ENCODE measurements at places on chromosomes 12 and 14.

DNA sequence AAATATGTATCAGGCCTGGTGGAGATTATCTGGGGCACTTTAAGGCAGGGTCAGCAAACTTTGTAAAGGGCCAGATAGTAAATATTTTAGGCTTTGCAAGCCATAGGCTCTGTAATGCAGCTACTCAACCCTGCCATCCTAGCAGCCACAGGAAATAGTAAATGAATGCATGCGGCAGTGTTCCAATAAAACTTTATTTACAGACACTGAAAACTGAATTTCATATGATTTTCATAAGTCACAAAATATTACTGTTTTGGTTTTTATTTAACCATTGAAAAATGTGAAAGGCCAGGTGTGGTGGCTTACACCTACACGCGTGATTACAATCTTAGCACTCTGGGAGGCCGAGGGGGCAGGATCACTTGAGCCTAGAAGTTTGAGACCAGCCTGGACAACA, 3.2 kb upstream of the CAMKK2 start:
- DNase-seq = no peak

GRCh38 chr12:24307716-24308335, 358.4 kb upstream of the SOX5 start:
- no peak for DNase-seq

DNA sequence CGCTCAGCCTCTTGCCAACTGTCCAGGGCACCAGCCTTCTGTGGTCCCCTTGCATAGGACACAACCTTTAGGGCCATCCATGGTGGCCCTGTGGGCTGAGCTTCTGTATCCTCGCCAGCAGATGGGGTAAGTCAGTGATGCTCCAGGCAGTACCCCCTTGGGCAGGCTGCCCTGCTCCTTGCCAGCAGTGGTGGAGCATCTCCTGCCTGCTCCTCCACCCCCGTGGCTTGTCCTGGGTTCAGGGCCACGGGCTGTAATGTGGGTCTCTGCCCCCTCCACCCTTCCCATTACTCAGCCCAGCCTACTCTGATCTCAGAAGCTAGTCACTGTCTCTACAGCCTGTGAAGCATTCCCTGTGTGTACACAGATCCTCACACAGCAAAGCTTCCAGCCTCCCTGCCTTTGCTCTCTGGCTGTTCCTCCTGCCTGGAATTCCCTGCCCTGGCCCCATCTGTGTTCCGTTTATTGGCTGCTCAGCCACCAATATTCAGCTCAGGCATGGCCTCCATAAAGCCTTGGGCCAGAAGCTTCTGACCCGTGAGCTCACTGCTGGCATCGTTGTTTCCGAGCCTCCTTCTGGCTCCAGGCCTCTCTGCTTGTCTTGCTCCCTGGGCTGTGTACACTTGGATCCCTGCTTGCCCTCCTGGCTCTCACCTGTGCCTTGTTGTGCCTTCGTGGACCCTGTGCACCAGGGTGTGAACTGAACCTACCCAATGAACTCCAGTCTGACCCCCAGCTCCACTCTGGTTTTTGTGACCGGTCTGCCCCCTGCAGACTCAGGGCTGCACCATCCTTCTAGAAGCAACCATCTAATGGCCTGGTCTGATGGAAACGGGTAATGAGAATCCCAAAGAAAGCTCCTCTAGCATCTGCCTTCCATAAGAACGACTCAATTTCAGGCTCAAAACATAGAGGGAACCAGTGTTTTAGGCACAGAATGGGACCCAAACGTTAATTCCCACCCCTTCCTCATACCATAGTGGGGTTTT, 177.0 kb upstream of the PRMT8 start:
- DNase-seq = no peak

- DNase-seq = no peak
These were observed 122.9 kb downstream of the PAX9 start for GRCh38 chr14:36784541-36784940.

DNA sequence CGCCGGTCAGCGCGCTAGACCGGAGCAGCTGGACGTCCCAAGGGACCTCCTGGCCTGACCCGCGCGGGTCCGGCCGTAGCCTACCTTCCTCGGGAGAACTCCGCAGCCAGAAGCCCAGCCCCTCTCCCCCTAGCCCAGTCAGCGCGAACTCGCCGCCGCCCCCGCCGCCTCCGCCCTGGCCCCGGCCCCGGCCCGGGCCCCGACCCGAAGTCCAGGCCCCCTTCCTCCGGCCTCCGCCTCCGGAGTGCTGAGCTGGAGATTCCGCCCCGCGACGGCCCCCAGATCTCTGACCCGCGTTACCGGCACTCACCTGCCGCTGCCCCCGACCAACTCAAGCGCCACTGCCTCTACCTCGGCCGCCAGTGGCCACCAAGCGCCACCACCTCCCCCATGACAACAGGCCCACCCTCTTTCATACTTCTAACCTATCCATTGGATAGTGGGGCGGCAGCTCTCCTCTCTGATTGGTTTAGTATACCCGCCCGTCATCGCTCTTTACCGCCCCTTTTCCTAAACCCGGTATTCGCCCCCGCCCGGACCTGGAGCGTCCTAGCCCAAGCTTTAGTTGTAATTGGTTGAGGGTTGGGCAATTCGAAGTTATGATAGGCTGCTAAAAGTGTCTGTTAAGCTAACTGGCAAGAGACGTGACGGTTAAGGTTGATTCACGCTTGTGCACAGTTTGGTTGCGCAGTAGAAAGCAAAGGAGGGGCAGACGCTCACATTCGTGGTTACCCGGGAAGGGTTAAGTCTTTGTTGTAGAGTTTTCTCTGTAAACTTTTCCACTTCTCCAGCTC, at the start of gene NUMB:
TSS of gene NUMB (minus strand) at position 364 of the 794 bp plus-strand sequence. CDS start 102,795 bp downstream, outside the sequence.
- peak; percentile 99 for DNase-seq

DNA sequence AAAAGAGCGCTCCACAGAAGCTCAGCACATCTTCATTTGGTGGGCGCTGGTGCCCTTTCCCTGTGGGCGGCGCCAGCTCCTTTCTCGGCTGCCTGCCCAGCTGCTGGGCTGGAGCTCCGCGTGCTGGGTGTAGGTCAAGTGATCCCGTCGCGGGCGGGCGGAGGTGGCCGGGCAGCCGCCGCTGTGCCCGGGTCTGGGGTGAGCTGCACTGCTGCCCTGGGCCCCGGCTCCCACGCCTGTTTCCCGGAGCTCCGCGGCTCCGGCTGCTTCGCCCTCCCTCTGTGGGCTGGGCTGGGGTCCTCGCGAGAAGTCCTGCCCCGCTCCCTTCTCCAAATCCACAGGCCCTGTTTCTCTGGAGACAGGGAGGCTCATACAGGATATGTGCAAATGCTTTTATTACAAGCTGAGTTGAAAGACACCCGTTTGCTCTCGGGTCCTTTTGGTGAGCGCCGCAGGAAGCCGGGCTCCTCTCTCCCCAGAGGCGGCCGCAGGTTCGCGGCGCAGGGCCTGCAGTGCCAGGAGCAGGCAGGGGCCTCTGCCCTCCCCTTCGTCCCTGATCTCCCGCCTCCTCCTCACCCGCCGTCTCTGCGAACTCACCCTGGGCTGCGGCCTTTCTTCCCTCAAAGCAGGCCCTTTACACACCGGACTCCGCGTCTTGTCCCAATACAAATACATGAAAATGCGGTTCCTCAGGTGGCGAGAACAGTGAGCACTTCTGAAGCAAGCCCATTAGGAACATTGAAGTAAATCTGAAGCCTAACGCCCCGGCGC, 67.8 kb upstream of the CAPRIN2 start:
- DNase-seq = no peak

- no peak for DNase-seq
These were observed 111.7 kb downstream of the PPP2R5E start for GRCh38 chr14:63431466-63431865.

DNA sequence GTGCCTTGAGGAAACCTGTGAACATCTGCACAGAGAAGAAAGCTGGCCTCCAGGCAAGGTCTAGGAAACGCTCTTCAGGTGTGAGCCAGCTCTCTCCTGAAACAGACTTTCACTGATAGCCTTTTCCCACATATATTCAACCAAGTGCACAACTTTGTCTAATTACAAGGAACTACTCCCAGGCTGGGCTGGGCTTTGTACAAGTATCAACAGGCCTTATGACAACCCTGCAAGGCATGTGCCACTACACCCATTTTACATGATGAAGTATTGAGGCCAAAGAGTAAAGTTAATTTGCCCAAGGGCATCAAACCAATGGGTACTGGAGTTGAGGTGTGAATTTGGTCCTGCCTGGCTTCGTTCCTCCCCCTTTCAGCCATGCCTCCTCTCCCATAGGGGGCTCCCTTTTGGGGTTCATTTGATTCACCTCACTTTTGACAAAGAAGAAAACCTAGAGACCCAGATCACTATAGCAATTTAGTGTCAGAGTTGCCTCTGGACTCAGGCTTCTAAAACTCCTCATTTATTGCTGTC, 2.1 kb downstream of the CSRP2 start:
- DNase-seq = no peak

GRCh38 chr12:124764870-124765580, 98.6 kb downstream of the SCARB1 start:
- no peak for DNase-seq

DNA sequence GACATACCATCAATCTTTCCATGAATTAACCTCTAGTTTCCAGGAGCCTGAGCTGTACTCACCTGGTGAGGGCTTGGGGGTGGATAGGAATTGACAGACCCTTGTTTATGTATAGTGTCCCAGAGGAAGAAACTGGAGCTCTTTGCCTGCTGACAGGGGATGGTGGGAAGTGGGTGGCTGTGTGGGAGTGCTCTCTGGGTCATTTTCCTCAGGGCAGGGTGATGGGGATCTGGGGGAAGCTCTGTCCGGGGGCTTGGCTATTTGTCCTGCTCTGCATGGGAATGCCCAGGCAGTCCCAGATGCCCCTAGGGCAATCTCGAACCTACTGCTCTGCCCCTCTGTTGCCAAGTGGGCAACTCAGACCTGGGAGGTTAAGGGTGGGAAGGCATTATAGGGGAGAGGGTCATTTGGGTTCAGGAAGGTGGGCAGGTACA, 21.8 kb upstream of the DHRS2 start:
- no peak for DNase-seq

GRCh38 chr12:100399095-100399494, 42.2 kb downstream of the SLC17A8 start:
- peak; percentile 4 for DNase-seq

GRCh38 chr14:71415404-71415690, 508.1 kb downstream of the PCNX1 start:
- no peak for DNase-seq

GRCh38 chr14:68199554-68200151, 380.1 kb downstream of the RAD51B start:
- no peak for DNase-seq

DNA sequence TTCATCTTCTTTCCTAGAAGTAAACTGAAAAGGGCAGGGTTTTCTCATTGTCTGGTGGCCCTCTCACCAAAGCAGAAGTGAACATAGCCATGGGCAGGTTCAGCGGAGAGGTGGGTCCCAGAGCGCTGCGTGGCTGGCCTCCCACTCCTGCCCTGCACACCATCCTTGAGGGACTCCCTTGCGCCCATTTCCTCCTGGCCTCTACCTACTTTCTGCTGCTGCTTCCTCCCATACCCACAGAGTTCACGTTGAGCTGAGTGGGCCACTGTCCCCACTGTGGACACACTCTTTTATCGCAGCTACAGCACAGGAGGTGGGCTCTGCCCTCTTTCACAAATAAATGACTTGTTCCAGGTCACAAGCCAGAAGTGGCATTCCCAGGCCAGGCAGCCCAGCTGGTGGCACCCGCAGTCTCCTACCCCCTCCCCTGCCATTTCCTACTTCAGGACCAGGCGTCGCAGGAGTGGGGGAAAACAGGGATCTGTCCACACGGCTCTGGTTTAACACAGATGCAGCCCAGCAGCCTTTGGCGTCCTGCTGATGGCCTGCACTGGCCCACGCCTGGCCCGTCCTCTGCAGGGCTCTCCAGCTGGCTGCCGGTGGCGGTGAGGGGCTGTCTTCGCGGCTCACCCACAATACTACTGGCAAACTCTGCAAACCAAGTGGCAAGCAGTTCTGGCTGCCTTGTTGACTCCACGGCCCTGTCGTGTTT, 4.9 kb downstream of the SIVA1 start:
- DNase-seq = no peak

GRCh38 chr12:94150240-94151121, 2.1 kb downstream of the PLXNC1 start:
- no peak for DNase-seq

DNA sequence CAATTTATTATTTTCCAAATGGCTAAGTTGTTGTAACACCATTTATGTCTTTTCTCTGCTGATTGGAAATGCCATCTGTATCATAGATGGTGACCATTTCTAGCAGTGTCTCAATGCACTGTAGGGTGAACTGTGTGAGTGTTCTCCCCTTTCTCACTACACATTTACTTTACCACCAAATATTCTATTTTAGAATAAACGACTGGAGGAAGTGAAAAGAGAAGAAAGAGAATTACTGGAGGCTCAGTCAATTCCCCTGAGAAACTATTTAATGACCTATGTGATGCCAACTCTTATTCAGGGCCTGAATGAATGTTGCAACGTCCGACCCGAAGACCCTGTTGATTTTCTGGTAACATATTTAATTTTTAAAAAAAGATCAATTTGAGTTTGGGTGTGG, 15.5 kb upstream of the PAPOLA start:
- no peak for DNase-seq

DNA sequence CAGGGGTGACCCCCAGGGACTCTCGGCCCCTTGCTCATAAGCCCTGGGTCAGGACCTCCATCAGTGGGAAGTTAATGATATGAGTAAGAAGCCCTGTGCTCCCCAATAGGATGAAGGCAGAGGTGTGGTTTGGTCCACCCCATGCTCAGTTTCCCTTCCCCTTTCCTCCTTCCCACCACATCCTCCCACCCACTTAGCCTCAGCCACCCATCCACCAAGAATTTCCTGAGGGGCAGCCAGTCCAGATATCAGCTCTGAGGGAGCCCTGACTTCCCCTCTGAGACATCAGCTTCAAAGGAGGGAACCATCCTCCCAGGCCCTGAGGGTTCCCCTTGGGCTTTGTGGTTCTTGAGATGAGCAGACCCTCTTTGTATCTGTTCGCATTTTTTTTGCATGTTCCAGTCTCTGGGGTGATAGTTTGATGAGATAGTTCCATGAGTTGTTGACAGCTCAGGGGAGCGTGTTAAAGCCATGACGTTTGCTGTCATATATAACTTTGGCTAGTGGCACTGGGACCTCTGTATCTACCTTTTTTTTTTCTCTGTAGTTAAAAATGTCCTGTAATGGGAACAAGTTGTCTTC, 71.2 kb downstream of the LGMN start:
- DNase-seq = no peak

- DNase-seq = no peak
These were observed 308.7 kb upstream of the ATP2B1 start for GRCh38 chr12:90017316-90017715.

GRCh38 chr14:24067133-24068082, 4.0 kb upstream of the CPNE6 start:
- DNase-seq = no peak

DNA sequence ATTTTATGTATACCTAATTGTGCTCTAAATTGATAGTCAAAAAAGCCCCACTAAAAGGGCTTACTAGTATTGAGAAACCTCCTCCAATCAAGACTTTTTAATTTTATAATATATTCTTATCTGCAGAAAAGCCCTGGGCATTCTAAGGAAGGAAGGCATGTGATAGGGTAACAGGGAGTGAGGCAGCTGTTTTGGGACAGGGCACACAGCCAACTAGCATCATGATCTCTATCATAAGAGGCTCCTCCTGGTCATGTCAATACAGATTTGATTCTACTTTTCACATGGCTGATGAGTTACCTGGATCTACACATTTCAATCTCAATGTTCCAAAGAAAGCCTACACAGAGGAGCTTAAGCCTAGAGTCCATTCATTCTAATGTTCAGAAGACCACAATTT, 9.1 kb downstream of the ADAM20 start:
- no peak for DNase-seq

GRCh38 chr12:26088998-26089397, 35.8 kb downstream of the BHLHE41 start:
- no peak for DNase-seq
